Suppressor macrophage treated with lipopolysaccharide for 1 hour (primary cell): ENCODE measurements at places on chromosomes 3 and 15.

- peak; percentile 68 for DNase-seq
Observed at GRCh38 chr3:128846486-128846891, 32.9 kb upstream of the ACAD9 start.

GRCh38 chr3:106380232-106380631 lies 511.4 kb upstream of the CBLB start:
- DNase-seq = no peak

DNA sequence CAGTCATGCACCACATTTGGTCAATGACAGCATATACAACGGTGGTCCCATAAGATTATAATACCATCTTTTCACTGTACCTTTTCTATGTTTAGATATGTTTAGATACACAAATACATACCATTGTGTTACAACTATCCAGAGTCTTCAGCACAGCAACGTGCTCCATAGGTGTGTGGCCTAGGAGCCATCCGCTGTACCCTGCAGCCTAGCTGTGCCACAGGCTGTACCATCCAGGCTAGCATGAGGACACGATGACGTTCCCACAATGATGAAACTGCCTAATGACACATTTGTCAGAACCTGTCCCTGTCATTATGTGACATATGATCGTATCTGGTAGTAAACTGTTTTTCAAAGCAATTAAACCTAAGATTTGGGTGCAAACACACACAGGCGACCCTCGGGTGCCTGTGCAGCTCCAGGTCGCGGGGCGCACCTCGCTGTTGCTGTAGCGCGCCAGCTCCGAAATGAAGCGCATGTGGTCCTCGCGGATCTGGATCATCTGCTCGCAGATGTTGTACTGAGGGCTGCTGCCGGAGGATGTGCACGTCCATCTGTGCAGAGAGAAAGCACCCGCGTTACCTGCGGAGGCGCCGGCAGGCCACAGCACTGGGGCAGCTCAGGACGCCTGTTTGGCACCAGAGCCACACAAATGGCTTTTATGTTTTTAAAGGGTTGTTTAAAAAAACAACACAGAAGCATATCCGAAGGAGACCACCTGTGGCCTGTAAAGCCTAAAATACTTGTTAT lies 48.2 kb downstream of the CYFIP1 start:
- DNase-seq = no peak

GRCh38 chr15:68618394-68618793 lies 39.6 kb downstream of the CORO2B start:
- DNase-seq = peak; percentile 91

DNA sequence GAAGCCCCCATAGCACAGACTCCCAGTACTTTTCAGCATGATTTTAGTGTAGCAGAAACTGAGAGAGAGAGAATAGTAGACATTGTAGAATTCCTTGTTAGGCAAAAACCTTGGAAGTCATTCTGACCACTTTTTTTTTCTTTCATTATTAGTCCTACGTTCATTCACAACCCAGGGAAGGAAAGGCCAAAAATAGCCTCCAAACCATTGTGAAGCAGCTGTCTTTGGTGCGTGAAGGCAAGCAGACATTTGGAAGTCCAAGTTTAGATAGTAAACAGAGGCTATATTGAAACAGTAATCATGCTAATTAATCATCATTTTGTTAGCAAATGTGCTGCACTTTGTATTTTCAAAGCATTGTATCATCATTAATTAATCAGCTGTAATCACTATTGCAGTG lies 34.5 kb downstream of the CCDC54 start:
- no peak for DNase-seq

DNA sequence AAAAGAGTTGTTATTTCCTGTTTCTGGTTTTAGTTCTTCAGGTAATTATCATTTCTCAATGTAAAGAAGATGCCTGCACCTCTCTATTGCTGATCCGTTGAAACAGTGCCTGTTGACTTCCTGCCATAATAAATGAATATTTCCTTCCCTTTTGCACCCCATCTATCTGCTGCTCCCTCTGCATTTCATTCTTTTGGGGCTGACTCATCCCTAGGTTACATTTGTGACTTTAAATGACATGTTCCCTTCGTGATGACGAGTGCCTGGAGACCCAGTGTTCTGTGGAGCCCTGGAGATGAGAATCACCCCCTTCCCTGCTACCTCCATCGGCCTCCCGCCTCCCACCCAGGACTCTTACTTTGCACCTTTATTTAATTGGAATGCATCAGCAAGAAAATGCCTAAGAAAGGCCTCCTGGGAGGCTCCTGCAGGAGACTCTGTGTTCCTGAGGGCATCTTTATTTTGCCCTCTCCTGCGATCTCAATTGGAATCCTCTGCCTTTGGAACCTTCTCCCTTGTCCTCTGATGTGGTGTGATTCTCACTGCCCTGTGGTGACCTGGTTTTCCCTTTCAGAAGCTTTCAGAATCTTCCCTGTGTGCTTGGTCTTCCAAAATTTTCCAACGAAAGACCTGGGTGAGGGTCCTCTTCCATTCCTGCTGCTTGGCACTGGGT lies 13.7 kb downstream of the LRRK1 start:
- no peak for DNase-seq

DNA sequence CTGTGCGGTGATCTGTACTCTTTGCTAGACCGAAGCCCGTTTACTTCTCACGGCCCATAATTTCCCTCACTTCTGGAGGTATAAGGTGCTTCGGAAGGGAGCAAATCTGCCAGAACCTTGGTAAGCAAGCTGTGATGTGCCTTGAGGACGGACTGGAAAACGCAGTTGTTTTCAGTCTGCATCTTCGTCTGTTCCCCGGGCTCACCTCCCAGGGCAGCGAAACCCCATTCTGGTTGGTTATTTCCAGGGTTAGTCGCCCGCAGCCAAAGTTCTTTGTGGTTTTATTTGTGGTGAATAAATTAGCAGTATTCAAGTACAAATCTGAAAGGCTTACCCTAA lies 401 bp downstream of the RAMAC start:
- DNase-seq = no peak

- no peak for DNase-seq
Observed at GRCh38 chr3:116005404-116005803, 382.1 kb downstream of the GAP43 start.

GRCh38 chr15:28907338-28907960 lies 21.7 kb downstream of the APBA2 start:
- no peak for DNase-seq

DNA sequence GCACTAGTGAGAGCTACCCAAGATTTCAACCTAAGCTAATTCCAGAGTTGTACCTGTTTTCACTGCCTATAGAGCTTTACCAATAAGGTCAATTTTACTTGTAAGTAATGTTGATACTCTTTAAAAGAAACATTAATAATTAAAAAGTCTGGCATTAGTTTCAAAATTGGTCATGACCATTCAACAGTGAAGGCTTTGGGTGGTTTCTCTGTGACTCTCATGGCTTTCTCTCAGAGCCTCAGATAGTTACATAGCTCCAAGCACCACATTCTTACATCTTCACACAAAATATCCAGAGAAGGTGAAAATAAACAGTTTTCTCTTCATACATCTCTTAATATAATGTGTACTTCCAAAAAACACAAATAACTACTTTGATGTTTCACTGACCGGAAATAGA lies 61.5 kb upstream of the TCF12 start:
- no peak for DNase-seq
